ENCODE measurements at places on chromosomes 5 and 9.

DNA sequence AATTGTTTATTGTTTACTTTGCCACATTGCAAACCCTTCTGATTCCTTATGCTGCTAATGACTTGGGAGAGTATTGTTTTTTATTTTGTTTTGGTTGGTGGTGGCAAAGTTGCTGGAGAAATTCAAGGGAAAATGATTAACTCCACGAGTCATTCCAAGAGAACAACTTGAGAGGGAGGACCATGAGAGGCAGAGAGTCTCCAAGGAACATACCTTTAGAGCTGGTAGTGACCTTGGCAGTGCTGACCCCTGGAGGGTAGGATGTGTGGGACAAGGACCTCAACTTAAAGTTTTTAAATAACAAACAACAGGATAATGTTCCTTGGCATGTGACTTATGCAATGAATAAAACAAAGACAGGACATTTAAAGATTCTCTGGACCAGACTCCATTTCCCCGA, 139.7 kb downstream of the LRRC70 start:
- DNase-seq: no peak

GRCh38 chr5:44051591-44051990, 337.6 kb downstream of the FGF10 start:
- DNase-seq: no peak

- no peak for DNase-seq
Observed at GRCh38 chr5:81513982-81514381, 120.0 kb upstream of the ACOT12 start.

- DNase-seq: no peak
Observed at GRCh38 chr5:139863361-139863760, 67.8 kb downstream of the PSD2 start.

- DNase-seq: no peak
Observed at GRCh38 chr9:84187090-84187489, 153.5 kb downstream of the SLC28A3 start.

- no peak for DNase-seq
Observed at GRCh38 chr9:32665101-32665500, 29.6 kb upstream of the TAF1L start.

- no peak for DNase-seq
Observed at GRCh38 chr5:68110264-68110663, 105.3 kb upstream of the PIK3R1 start.
